RPMI8226 (cell line): ENCODE measurements at places on chromosomes 6 and 20.

GRCh38 chr6:96651816-96652215 is 88.9 kb downstream of the FHL5 start:
- DNase-seq, result no peak

DNA sequence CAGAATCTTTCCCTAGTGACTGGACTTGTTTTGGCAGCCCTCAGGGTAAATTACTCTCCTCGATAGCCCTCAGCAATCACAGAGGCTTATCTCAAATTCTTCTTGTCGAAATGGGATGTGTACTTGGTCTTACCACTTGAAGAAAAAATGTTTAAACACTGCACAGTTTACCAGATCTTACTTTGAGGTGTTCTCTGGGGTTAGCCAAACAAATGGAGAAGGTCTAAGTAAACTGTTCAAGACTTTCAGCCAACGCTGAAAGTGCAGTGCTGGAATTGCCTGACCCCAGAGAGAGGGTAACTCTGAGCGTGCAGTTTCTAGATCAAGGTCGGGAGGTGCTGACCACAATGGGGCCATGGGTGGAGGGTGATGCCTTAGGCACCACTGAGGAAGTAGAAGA is 39.2 kb downstream of the MYLIP start:
- DNase-seq, result peak; percentile 54

DNA sequence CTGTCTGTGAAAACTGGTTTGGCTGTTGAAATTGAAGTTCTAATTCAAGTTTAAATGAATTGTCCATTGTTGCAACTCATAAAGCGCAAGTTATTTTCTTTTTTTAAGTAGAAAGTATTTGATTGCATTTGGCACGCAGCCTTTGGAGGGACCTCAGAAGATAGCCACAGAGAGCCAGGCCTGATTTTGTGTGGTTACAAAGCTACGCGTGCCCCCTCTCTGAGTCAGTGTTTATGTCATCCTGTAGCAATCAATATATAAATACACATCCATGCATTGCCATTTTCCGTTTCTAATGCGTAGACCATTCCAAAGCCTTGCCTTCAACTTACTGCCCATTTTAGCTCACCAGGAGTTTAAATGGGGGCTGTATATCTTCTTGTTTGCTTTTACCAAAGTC is 173.2 kb downstream of the TMEM242 start:
- no peak for DNase-seq

DNA sequence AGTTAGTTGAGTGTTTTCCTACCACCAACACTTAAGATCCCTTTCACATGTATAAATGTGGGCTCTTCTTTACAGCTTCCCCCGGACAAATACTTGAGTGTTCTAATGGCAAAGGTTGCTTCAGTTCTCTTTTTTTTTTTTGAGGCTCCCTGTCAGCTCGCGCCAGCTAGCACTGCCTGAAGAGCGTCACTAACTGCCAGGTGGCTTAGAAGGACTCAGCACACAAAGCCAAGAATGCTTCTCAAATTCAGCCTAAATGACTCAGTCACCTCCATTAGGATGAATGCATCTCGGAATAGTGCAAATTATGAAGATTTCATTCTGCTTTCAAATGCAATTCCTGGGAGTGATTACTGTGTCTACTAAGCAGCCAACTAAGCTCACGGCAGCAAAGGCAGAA is 150.7 kb upstream of the BTBD3 start:
- DNase-seq, result no peak

DNA sequence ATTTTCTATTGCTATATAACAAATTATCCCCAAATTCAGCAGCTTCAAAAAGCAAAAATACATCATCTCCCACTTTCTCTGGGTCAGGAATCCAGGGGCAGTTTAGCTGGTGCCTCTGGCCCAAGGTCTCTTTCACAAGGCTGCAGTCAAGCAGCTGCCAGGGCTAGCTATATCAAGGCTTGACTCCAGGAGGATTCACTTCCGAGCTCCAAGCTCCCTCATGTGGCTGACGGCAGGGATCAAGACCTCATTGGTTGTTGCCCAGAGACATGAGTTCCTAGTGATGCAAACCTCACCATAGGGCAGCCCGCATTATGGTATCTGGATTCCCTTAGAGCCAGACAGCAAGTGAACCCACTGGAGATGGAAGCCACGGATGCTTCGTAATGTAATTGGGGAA is 1.3 kb upstream of the VNN1 start:
- DNase-seq, result peak; percentile 7
